ENCODE measurements at places on chromosomes 3 and 15. TPM values are rescaled to one million over a fixed set of nuclear protein-coding genes. Genes with fewer than 3 reads are reported as not detected.

The LHFPL4 gene
- not detected for total RNA-seq

The NIPA2 gene
- 48.5 TPM for total RNA-seq

The CSTA gene
- total RNA-seq = 2.0 TPM

The FGD5 gene
- 35.8 TPM for total RNA-seq

The SLTM gene
- 114 TPM for total RNA-seq

The UBE2E2 gene
- 38.1 TPM for total RNA-seq

The PRKAR2A gene
- total RNA-seq = 24.2 TPM

The MAGEL2 gene
- total RNA-seq = 5.4 TPM

The CCDC54 gene
- not detected for total RNA-seq

The CASR gene
- 24.4 TPM for total RNA-seq

The RABL3 gene
- 21.4 TPM for total RNA-seq

The FMN1 gene
- total RNA-seq = 19.6 TPM

The IL17RB gene
- 5.1 TPM for total RNA-seq

The SPINK8 gene
- total RNA-seq = not detected

The ADAMTS9 gene
- 151 TPM for total RNA-seq

The GABRR3 gene
- not detected for total RNA-seq

The RNF123 gene
- 35.7 TPM for total RNA-seq

The GASK1A gene
- total RNA-seq = 11.2 TPM

The KLHL40 gene
- 38.8 TPM for total RNA-seq

The VILL gene
- total RNA-seq = 17.9 TPM

The DNASE1L3 gene
- 10.0 TPM for total RNA-seq

The SLC9C1 gene
- total RNA-seq = 1.5 TPM

The ITIH1 gene
- 0.41 TPM for total RNA-seq

The KBTBD8 gene
- 1.7 TPM for total RNA-seq

The NOX5 gene
- total RNA-seq = 0.23 TPM

The CISH gene
- total RNA-seq = 36.6 TPM

The EOMES gene
- 0.41 TPM for total RNA-seq

The TLR9 gene
- not detected for total RNA-seq

The CPEB1 gene
- 3.1 TPM for total RNA-seq

The MESP2 gene
- 0.41 TPM for total RNA-seq

The TGM5 gene
- not detected for total RNA-seq

The RBMS3 gene
- total RNA-seq = 62.8 TPM

The CYP1A1 gene
- total RNA-seq = not detected

The CYP1A2 gene
- not detected for total RNA-seq

Measured in metanephros (tissue), 2 donors.